SK-MEL-5 (cell line): ENCODE measurements at places on chromosomes 6 and 20.

DNA sequence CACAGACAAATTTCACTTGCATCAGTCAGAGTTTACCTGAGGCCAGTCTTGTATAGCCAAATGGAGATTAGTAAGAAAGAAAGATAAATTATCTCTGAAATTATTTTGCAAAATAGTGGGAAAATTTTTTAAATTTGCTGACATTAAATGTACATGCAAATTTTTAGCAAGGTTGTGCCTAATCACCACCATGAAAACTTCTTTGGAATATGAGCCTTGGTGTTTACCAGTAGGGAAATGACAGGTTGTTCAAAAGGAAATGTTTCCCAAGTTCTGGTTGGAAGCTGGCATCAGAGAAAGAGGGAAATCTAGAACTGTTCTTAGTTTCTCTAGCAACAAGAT lies 34.4 kb upstream of the LOC128125822 start:
- no peak for DNase-seq

DNA sequence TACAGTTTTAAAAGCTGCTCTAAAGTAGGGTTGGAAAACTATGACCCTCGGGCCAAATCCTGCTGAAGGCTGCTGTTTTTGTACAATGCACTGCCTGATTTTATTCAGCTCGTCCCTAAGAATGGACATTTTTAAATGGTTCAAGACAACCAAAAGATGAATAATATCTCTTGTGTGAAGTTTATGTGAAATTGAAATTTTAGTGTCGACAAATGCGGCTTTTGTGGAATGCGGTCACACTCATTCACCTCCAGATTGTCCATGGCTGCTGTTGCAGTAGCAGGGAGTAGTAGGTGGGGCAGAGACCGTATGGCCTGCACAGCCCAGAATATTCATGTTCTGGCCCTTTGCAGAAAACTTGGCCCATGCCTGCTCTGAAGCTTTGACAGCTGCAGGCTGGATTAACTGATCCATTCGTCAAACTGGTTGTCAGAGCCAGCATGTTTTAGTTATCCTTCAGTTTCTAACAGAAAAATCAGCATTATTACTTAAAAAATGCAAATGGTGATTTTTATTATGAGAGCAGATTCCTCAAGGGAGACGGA lies 91.6 kb downstream of the PSMG4 start:
- no peak for DNase-seq

DNA sequence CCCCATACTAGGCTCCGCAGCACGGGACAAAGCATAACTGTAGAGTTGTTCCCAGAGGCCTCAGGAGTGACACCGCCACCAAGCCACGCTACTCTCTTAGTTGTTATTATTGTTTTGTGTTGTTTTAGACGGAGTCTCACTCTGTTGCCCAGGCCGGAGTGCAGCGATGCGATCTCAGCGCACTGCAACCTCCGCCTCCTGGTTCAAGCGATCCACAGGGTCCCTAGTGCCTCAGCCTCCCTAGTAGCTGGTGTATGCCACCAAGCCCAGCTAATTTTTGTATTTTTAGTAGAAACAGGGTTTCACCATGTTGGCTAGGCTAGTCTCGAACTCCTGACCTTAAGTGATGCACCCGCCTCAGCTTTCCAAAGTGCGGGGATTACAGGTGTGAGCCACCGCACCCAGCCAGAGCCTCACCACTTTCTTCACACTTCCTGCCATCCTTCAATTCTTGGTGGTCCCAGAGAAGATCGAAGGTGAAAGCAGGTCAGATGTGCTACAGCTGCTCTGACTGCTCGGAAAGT lies 11.8 kb downstream of the RPL7L1 start:
- DNase-seq = no peak

DNA sequence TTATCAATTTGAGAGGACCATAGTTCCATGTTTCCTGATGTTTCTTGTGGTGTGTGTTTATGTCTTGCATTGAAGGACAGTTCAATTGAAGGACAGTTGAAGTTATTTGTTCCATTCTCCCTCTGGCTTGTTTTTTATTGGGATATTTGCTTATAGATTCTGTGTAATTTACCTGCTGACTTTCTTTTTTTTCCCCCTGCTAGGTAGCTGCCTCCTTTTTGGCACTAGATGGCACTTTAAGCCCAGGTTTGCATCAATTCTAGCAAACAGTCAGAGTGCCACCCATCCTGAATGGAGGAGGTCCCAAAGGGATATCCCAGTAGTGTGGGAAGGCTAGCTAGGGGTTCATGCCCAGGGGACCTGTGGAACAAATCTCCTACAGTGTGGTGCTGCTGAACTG lies 78.1 kb downstream of the CFAP61 start:
- DNase-seq = peak; percentile 55

- peak; percentile 22 for DNase-seq
These were observed 38.6 kb upstream of the PIM1 start for GRCh38 chr6:37131104-37131959.

DNA sequence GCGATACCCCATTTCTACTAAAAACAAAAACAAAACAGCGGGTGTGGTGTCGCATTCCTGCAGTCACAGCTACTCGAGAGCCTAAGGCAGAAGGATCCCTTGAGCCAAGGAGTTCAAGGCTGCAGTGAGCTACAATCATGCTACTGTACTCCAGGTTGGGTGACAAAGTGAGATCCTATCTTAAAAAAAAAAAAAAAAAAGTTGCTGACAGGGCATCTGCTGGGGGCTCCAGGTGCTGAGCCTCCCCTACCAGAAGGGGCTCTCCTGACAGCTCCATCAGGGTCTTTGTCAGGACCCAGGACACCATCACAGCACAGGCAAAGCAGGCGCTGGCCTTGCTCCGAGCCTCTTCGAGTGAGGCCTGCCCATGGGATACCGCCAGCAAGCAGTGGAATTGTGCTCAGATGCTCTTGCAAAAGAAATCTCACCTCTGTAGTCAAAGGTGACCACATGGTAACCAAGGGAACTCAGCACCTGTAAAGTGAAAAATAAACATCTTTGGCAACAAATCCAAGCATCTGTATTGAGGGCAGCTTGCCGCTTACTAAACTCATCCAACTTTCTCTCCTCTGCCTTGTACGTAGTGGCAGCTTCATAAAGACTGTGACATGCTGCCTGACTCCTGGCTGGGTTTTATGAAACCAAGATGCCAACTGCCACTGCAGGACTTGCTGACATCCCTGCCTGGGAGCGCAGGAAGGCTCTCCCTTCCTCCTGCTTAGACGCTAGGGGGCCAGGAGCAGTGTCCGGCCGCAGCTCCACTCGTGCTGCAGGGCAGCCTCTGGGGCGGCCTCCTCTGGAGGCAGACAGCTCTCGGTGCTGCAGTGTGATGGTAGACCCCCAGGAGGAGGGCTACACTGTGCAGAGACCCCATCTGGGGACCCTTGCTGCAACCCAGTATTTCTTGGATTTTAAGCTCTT lies 66.9 kb downstream of the PYGB start:
- peak; percentile 62 for DNase-seq

DNA sequence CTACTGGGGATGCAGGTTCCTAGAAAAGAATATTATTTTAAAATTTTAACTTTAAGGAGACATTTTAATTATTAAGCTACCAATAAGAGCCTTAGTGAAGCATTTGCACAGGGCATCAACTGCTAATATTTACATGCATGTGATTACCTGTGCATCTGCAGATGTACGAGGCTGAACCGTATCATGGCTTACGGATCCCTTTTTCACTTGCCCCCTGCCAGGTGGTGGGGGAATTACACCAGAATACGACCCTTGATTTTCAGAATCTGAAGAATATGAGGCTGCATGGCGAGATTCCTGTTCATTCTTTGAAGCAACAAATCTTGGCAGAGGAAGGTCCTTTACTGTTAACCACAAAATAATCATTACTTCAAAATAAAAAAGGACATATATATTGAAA lies 42.7 kb downstream of the REPS1 start:
- DNase-seq = no peak
